ENCODE measurements at places on chromosomes 7 and 10.

GRCh38 chr7:108284349-108285002 is 154.3 kb upstream of the LAMB4 start:
- no peak for DNase-seq

DNA sequence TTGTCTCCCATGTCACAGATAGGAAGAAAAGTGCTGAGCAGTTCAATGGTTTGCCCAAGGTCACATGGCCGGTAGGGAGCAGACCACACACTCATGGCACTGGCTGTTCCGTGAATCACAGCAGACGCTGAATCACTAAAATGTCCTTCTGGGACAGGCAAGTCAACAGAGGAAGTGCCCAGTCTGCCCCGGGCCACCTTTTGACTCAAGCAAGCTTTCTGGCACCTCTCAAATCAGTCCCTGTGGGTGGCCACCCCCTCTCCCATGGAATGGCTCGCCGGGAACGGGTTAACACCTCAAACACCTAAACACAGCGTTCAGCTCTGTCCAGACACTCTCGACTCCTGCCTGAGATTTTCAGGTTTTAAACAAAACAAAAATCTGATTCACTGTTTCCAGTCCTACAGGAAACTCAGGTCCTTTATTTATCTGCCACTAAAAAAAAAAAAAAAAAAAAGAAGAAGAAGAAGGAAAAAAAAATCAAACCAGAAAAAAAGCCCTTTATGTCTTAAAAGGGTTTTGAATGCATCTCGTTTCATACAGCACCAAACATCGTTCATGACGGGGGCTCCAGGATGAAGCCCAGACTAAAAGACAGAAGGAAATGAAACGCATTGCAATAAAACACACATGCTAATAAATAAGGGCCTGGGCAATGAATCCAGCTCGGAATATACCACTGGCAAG is 15.5 kb downstream of the CARD11 start:
- DNase-seq, result peak; percentile 87

- peak; percentile 30 for DNase-seq
These were observed 112.6 kb downstream of the RNF32 start for GRCh38 chr7:156753229-156753560.

- DNase-seq, result no peak
These were observed 13.3 kb upstream of the TCTN3 start for GRCh38 chr10:95706990-95707389.

DNA sequence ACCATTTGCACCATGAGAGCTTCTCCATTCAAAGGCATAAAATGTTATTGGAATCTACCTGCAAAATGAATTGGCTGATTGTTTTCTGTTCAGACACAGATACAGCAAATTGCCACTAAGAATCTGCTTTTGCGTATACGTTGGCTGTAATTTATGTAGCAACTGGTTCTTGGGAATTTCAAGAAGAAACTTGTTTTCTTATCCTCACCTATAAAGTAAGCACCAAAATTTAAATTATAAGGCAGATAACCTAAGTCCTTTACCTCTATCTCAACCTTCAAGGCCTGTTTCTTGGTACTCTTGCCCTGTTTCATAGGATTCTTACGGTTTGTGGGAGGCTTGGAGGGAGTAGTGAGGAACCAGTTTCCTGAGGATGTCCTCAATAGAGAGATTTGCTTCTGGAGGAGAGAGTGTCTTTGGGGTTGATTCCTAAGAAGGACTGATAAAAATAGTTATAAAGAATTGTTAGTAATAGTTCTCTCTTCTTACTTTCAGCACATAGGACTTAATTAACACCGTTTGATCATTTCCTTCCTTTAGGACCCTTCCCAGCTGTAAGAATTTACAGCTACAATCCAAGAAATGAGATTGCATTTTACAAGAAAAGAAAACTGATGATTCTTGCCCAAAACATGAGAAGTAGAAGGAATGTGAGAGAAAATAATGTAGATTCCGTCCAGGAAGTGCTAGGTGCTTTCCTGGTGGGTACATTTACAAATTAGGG is 2.0 kb downstream of the STAMBPL1 start:
- no peak for DNase-seq

- DNase-seq, result no peak
These were observed 4.9 kb downstream of the DYNC1I1 start for GRCh38 chr7:95777269-95777668.

GRCh38 chr10:112565434-112566053 is 118.5 kb downstream of the VTI1A start:
- peak; percentile 65 for DNase-seq

GRCh38 chr7:15886626-15887025 is 200.1 kb upstream of the MEOX2 start:
- DNase-seq, result no peak

GRCh38 chr10:59587083-59587755 is 122.4 kb downstream of the SLC16A9 start:
- DNase-seq, result no peak

DNA sequence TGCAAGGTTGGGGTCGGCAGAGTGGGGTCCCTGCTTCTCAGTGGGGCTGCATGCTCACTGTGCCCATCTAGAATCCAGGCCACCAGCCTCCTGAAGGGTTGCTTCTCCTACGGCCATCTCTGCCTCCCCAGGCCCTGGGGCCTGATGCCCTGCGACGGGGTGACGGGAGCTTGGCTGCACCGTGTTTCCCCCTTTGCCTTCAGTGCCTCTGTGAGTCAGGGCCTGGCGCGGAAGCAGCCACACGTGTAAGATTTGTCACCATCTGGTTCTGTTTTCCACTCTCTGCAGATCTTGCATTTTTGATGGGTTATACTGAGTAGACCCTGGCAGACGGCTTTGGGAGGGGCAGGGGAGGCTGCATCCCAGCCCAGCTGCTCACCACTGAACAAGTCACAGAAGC is 7.2 kb downstream of the ADAMTS14 start:
- peak; percentile 44 for DNase-seq

GRCh38 chr10:5623081-5623748 is 43.2 kb downstream of the ASB13 start:
- DNase-seq, result peak; percentile 95

DNA sequence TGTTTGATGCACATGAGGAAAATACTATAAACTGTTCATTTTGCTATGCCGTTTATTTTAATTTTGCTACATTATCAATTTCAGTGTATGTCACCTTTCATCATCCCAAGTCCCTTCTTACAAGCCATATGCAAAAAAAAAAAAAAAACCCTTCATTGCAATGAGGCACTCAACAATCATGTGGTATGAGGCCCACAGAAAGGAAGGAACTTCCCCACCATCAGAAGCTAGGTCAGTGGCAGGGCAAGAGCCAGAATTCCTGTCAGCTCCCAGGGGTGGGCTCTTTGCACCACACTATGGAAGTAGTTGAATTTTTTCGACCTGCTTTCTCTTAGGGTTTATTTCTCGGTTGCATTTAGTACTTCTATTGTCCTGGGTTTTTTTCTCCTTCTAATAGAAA is 75.4 kb downstream of the NOC3L start:
- no peak for DNase-seq

- no peak for DNase-seq
These were observed 916.6 kb upstream of the CELF2 start for GRCh38 chr10:10101106-10101505.

DNA sequence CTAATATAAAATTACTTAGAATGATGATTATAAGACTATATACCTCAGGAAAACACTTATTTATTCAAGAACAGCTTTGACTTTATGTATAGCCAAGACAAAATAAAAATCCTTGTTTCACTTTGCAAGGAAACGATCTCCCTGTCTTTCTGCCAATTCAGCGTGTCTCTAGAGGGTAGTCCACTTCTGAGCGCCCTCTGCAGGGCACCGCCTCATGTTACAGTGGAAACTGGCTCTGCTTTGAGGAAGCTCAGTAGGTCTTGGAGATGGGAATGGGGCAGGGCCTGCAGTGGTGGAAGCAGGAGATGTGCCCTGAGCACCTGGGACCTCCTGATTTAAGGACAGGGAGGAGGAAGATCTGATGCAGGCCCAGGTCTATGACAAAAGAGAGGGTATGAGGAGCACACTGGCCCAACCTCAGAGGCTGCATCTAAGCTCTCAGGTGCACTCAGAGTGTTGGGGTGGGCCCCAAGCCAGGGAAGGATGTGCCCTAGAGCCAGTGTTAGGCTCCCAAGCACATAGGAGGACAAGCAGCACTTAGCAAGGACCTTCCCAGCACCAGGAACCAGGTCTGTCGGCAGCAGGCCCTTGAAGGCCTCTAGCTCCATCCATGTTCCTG is 481.0 kb downstream of the TNS3 start:
- peak; percentile 67 for DNase-seq

- no peak for DNase-seq
These were observed 21.3 kb downstream of the ZNF107 start for GRCh38 chr7:64687249-64687648.

GRCh38 chr10:76278811-76279460 is 847.5 kb downstream of the LRMDA start:
- no peak for DNase-seq

DNA sequence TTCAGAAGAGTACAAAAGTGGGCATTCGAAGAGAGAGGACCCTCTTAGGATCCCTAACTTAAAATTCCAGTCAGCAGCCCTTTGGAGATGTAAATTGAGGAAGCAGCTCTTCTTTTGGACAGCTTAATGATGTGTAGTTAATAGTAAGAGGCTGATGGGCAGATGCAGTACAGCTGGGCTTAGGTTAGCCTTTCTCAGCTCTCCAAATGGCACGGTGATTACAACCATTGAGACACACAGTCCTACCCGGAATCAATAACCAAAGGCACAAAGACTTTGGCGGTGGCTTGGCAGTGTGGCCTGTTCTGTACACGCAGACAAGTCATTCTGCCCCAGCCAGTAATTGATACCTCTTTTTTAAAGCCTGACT is 26.8 kb downstream of the GAD2 start:
- no peak for DNase-seq

DNA sequence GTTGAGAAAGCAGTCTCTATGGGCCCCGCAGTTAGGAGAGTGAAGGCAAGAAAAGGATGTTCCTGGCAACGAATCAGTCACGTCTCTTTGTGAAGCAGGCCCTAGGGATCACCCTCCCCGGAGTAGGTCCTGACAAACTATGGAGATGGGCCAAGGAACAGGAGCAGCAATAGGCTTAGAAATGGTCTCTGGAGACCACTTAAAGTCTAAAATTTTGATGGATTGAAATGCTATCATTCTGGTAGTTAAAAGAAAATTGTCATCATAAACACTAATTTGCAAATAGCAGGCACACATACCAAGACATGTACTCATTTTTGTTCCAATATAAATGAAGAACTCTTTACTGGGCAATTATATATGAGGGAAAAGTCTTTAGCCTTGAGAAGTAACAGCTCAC is 123.5 kb downstream of the ITGB8 start:
- DNase-seq, result no peak

DNA sequence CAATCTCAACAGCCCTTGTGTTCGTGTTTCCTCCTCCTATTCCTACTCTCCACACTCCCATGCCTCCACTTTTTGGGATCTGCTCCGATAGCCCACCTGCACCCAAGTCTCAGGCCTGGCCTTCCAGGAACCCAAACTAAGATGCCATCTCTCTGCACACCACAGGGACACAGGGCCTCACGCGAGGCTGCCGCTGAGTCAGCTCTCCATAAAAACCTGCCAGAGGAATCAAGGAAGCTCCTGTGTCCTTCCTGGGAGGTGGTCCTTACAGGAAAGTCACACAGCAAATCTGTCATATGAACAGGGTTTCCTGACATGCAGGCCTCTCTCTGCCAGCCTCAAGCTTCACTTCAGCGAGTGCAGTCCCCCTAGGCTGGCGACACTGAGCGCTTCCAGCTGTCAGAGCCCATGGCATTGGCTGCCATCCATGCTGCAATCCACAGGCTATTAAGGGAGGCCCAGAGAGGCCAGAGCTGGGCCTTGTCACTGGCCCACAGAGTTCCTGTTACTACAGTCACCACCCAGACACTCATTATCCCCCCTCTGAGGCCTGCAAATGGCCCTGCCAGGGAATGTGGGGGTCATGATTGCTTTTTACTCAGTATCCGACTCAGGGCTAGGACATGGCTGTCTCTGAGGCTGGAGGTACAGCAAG is 151.4 kb downstream of the OAT start:
- DNase-seq, result no peak

DNA sequence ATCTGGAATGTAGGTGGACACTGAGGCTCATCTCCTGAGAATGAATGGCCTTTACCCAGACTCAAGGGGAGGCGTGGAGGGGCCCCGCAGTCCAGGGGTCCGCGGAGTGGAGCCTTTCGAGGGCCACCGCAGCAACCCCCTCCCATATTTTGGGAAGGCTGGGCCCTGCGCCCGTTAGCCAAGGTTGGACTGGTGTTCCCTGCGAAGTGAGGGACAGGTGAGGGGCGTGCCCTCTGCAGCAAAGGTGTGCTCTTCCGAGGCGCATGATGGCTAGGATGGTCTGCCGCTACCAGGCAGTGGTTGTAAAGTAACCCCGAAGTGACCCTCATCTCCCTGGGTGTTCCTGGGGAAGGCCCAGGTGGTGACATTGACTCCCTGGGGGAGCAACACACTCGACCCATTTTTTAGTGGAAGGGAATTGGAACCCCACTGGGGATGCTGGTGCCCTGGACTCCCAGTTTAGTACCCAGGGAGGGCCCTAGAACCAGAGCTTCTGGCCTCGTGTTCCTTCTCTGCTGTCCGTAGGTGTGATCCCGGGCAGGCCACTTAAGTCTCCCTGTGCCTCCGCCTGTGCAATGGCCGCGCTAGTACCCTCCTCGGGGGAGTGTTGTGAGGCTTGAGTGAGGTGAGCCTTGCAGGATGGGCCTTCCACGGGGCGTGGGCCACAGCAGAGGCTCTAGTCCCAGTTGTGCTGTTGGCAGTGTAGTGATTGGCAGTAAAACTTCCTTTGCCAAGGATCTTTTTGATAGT is 779 bp downstream of the FAM241B start:
- DNase-seq, result no peak

- DNase-seq, result no peak
These were observed 7.3 kb upstream of the RHOBTB1 start for GRCh38 chr10:60951272-60951724.

GRCh38 chr7:127550247-127550646 is 35.1 kb downstream of the GCC1 start:
- DNase-seq, result no peak

- DNase-seq, result no peak
These were observed 120.4 kb downstream of the RGS10 start for GRCh38 chr10:119421891-119422681.

DNA sequence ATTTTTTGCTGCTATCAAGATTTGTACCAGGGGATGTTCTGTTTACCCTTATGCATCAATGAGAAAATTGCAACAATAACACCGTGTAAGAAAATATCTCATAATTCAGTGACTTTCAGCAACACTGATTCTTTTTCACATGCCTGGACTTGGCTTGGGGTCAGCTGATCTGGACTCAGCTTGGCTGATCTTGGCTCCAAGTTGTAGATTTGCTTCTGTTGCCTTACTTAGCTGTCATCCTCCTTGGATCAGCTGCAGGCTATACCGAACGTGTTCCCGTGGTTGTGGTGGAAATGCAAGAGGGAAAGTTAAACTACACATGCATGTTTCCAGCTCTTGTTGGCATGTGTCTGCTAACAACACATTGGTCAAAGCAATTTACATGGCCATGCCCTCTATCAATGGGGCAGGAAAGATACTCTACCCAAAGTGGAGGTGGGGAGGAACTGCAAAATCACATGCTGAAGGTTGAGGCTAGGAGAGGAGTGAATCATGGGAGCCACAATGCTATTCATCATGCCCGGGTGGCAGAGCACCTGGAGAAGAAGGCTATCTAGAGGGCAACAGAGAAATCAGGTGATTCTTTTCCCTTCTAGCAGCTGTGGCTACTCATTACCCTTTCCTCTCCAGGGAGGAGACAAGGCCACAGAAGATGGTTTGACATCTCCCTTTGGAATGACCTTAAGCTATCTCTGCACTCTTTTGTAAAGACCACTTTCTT is 1276.3 kb upstream of the AUTS2 start:
- DNase-seq, result no peak

Data from suppressor macrophage treated with lipopolysaccharide for 1 hour (primary cell).